T-helper 17 cell (primary cell): ENCODE measurements at places on chromosomes 7 and 10.

GRCh38 chr7:122155566-122155965 lies 11.5 kb upstream of the AASS start:
- no peak for DNase-seq

GRCh38 chr10:15843695-15844094 lies 16.6 kb downstream of the MINDY3 start:
- no peak for DNase-seq

GRCh38 chr7:20032741-20033140 lies 184.4 kb downstream of the MACC1 start:
- DNase-seq: no peak

- no peak for DNase-seq
Observed at GRCh38 chr7:51244885-51245284, 71.7 kb downstream of the COBL start.

DNA sequence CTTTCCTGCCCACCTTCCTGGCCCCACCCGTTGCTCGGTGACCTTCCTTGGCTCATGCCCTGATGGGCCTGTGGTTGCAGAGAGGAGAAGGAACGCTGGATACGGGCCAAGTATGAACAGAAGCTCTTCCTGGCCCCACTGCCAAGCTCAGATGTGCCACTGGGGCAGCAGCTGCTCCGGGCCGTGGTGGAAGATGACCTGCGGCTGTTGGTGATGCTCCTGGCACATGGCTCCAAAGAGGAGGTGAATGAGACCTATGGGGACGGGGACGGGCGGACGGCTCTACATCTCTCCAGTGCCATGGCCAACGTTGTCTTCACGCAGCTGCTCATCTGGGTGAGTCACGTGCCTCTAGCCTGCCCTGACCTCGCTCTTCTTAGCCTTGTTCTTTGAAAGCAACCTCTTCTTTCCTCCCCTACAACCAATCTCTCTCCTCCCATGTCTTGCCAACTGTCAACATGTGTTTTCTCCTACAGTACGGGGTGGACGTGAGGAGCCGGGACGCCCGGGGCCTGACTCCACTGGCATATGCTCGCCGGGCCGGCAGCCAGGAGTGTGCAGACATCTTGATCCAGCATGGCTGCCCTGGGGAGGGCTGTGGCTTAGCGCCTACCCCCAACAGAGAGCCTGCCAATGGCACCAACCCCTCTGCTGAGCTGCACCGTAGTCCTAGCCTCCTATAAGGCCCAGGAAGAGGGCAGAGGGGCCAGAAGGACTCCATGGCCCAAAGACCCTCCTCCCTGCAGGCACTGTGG lies 24.1 kb downstream of the GBX1 start:
- DNase-seq: peak; percentile 2

DNA sequence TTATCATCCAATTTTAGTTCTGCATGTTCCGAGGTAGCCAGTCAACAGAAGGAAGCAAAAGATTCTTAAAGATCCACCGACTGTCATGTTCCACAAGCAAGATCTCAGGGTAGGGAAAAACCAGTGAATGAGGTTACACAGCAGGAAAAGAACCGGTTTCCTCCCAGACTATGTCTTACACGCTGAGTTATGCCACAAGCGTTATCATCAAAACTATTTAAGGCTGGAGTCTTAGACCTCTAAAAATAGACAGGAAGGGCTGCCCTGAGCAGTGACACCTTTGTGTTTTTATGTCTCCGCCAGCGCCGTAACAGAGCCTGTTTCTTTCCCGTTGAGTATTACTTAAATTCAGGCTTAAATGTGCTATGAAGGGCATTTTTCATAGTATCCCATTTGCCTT lies 48.3 kb downstream of the PROSER2 start:
- no peak for DNase-seq

- no peak for DNase-seq
Observed at GRCh38 chr10:1395481-1396296, 339.5 kb downstream of the WDR37 start.

DNA sequence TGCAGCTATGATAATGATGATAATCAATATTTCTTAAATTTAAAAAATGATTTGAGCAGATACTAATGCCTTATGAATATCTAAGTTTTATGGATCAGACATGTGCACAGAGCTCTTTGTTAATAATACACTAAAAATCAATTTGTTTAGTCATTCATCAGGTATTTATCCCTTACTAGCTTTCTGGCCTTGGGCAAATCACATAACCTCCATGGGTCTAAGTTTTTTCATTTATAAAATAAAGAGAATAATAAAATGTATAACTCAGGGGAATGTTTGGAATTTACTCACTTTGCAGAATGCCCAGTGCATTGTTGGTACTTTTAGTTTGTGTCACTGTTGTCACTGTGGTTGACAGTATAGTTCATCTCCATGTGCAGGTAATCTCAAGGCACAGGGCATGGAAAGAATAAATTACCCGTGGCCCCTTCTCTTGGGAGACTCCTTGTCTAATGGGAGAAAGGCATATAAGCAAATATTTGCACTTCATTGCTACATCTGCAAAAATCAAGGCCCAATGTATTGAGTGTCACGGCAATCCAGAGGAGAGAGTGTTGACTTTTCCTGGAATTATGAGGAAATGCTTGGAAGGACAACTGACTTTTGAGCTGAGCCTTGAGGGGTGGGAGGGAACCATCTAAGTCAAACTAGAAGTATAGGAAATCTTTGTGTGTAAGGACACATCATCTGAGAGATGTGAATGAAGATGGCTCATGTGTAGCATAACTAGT lies 64.7 kb upstream of the CTTNBP2 start:
- DNase-seq: no peak

GRCh38 chr7:23235813-23236221 lies 10.8 kb upstream of the GPNMB start:
- DNase-seq: no peak

- peak; percentile 57 for DNase-seq
Observed at GRCh38 chr7:98168181-98168903, 42.9 kb upstream of the BHLHA15 start.

GRCh38 chr10:89302625-89303024 lies 779 bp downstream of the IFIT2 start:
- no peak for DNase-seq

- DNase-seq: no peak
Observed at GRCh38 chr10:101781984-101782810, 1.0 kb downstream of the NPM3 start.

GRCh38 chr7:137898839-137899721 lies 52.3 kb upstream of the DGKI start:
- peak; percentile 52 for DNase-seq

DNA sequence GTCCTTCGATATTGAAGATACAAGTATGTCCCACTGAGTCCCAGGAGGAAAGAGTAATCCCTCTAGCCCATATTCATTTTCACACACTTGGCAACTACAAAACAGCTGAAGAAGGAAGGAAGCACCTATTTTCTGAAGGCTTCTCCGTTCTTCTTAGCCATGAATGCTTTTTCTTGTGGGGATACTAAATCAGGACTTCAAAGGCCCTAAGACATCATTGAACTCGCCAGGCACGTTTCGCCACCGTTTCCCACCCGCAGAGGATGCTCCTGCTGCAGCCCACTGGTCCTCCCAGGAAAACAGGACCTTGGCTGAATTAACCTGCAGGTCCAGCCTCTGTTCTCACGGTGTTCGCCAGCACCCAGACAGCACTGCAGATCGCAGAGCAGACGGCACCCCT lies 561.5 kb downstream of the DNAJB6 start:
- DNase-seq: no peak

- DNase-seq: no peak
Observed at GRCh38 chr10:51083356-51083853, 9.1 kb downstream of the PRKG1 start.

DNA sequence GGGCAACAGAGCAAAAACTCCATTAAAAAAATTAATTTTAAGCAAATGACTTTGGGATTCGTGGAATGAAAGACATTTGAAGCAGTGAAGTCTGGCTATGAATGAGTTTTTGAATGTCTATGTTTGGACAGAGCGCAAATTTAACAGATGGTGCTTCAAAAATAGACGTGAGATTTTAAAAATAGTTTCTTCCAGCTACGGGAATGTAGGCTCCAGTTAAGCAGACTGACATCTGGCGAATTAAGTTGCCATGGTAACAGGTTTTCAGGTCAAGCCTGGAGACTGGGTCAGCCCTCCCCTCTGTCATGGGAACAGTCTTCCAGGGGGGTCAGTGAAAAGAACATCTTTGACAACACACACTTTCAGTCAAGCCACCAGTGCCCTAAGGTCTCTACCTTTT lies 62.0 kb downstream of the MYOF start:
- DNase-seq: no peak

GRCh38 chr7:84232646-84233045 lies 38.1 kb upstream of the SEMA3A start:
- DNase-seq: no peak

DNA sequence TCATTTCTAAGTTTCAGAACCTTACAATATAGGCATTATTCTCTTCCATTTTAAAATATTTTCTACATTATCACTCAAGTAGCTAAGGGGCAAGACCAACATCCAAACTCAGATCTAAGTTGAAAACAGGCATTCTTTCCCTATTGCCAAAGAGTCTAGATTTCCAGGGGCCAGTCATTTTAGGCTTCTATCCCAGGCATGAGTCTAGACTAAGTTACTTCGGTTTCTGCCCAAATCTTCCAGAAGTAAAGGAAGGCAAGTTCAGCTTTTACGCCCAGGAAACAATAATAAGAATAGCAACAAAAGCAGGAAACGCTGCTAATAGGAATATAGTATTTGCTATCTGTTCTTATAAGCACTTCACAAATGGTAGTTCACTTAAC lies 189.9 kb downstream of the DGKI start:
- no peak for DNase-seq

GRCh38 chr7:142886866-142887265 lies 1.3 kb upstream of the TRPV6 start:
- DNase-seq: no peak

GRCh38 chr7:47978790-47979144 lies 648 bp downstream of the HUS1 start:
- no peak for DNase-seq

DNA sequence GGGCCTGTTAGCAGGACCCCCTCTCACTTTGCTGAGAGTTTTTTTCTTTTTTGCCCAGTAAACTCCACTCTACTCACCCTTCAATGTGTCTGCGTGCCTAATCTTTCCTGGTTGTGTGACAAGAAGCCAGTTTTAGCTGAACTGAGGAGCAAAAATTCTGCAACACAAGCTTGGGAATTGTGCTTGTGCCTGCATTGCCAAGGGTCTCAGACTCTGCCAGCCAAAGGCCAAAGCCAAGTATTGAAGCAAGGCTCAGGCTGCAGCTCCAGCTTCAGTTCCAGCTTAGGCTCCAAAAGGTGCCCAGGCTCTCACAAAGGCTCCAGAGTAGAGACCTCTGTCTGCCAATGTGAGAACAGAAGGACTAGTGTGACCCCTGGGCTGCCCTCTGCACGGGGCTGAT lies 4.2 kb upstream of the CPA2 start:
- DNase-seq: no peak

GRCh38 chr10:78459639-78460037 lies 426.0 kb downstream of the RPS24 start:
- DNase-seq: no peak

DNA sequence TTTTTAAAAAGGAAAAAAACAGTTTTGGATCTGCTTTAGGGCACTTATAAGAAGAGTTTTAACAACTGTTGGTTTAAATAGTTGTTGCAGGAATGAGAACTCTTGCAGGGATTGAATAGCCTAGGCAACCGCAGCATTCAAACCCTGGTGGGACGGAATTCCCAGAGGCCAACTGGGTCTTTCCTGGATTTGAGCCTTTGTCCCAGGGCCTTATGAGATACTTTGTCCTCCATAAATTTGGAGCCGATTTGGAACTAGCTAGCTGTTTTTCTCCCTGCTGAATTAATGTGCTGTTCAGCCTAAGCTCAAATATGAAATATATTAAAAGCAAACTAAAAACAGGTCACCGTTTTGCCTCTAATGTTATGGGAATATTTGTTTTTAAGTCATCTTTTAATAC lies 109.6 kb downstream of the LRMDA start:
- DNase-seq: no peak

DNA sequence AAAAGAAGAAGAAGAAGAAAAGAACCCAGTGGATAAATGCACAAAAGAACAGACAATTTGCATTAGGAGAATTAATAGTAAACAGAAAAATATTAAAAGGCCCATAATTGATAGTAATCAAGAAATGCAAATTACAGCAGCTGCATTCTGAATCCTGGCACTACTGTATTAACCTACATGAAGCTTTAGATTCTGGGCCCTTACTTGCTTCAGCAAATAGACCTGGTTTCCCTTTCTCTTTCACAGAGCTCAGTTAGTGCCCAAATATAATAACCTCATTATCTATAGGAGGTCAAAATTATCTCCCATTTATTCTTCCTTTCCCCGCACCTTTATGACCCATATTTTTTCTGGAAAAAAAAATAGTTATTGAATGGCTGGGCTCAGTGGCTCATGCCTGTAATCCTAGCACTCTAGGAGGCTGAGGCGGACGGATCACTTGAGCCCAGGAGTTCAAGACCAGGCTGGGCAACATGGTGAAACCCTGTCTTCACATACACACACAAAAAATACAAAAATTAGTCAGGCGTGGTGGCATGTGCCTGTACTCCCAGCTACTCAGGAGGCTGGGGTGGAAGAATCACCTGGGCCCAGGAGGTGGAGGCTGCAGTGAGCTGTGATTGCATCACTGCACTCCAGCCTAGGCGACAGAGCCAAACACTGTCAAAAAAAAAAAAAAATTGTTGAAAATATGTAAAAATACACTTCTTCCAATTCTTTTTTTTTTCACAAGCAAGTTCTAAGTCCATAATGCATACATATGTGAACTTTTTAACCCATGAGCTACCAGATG lies 36.0 kb upstream of the PIK3AP1 start:
- DNase-seq: no peak

- peak; percentile 10 for DNase-seq
Observed at GRCh38 chr10:102744374-102745051, 765 bp downstream of the WBP1L start.

DNA sequence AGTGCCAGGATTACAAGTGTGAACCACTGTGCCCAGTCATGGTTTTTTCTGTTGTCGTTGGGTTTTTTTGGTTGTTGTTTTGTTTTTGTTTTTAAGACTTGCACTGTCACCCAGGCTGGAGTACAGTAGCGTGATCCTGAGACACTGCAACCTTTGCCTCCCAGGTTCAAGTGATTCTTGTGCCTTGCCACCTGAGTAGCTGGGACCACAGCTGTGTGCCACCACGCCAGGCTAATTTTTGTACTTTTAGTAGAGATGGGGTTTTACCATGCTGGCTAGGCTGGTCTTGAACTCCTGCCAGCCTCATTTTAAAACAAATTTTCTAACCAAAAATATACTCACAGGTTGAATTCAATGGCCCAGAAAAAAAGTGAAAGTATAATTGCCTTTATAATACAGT lies 174.1 kb downstream of the AHR start:
- no peak for DNase-seq

GRCh38 chr7:101941481-101942383 lies 124.3 kb downstream of the CUX1 start:
- no peak for DNase-seq
